ENCODE measurements at places on chromosomes 2 and 18.

DNA sequence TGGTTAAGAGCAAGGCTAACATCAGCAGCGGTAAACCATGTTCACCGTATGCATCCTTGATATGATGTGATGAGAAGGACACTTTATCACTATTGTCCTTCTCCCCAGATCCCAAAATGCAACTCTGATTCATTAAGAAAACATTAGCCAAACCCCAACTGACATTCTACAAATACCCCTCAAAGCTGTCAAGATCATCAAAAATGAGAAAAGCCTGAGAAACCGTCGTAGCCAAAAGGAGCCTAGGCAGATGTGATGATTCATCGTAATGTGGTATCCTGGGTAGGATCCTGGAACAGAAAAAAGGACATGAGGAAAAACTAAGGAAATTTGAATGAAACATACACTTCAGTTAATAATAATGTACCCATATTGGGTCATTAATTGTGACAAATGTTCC lies 67.3 kb upstream of the ST6GAL2 start:
- no peak for DNase-seq

DNA sequence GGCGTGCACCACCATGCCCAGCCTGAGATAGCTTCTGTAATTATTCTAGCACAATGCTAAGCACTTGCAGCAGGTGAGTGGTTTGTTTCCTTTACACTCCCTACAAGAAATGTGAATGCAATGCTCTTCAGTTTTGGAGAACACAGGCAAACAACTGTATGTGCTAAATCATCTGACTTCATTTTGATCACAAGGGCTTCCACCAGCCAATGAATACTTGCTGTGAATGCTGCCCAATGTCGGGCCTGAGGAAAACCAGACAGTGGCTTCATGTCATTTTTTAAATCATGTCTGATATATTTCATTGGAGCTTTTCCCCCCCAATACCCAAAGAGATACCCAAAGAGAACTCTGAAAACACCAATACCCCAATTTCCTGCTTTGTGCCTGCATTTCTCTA lies 155.6 kb upstream of the XPO1 start:
- DNase-seq: no peak

DNA sequence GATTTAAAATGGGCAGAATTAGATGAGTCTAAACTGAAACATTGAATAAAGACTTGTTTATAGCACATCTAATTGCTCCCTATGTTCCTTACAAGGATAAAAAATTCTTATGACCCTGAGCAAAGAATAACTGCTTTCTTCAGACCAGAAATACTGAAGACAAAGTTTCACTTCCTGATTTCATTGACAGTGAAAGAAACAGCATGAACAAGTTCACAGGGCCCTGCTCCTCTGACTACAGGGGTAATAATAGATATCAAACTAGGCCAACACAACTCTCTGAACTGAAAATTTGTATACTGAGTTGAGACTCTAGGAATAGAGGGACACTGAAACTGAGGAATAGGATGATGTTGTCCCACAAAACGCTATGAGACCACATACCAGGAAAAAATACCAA lies 1383.3 kb upstream of the CDH2 start:
- DNase-seq: no peak

- no peak for DNase-seq
These were observed 116.3 kb downstream of the GALNT1 start for GRCh38 chr18:35697869-35698268.

GRCh38 chr2:86011449-86011941 lies 94.2 kb downstream of the POLR1A start:
- no peak for DNase-seq

DNA sequence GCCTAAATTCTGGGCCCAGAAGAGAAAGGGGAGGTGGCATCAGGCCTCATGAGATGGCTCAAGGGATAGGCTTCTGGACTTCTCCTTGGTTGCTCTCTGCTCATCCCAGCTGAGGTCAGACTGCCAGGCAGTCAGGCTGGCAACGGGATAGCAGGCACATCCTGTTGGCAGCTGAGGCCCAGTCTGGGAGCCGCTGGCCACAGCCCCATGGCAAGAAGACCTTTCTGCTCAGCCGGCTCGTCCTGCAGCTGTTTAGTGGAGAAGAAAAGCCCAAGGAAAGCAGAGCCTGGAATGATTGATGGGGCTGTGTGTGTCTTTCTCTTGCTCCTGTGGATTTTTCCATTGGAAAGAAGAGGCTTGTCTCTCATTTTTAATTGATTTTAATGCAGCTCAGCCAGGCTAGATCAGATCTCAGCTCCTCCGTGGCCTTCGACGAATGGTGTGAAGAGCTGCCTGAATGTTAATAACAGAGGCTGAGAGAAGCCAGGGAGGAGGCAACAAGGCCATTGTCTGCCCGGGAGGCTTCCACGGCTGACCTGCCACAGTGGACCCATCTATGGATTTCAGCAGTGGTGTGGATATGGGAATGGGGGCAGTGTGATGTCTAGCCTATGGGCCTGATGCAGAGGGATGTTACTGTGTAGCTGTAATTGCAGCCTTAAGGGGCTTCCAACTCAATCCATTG lies 99.5 kb downstream of the HS1BP3 start:
- no peak for DNase-seq

DNA sequence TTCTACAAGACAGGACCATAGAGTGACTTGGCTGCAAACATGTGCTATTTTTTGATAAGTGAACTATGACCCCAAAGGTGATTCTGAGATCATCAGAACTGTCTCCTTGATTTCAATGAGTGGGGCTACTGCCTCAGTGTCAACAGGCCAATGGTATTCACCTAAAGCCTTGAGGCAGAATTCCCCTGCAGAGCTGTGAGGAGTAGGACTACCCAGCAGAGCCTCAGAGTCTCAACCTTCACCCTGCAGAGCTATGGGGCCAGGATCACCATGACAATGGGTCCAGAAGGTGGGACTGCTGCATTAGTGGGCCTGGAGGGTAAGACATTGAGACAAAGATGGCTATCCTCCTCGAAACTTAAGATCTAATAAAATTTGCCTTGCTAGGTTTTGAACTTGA lies 1668.2 kb upstream of the SLC39A10 start:
- no peak for DNase-seq

GRCh38 chr2:57278451-57278850 lies 768.2 kb upstream of the VRK2 start:
- no peak for DNase-seq

GRCh38 chr2:109615637-109616144 lies 1.5 kb downstream of the SOWAHC start:
- DNase-seq: no peak

GRCh38 chr2:219731173-219731572 lies 103.7 kb downstream of the SLC4A3 start:
- no peak for DNase-seq

DNA sequence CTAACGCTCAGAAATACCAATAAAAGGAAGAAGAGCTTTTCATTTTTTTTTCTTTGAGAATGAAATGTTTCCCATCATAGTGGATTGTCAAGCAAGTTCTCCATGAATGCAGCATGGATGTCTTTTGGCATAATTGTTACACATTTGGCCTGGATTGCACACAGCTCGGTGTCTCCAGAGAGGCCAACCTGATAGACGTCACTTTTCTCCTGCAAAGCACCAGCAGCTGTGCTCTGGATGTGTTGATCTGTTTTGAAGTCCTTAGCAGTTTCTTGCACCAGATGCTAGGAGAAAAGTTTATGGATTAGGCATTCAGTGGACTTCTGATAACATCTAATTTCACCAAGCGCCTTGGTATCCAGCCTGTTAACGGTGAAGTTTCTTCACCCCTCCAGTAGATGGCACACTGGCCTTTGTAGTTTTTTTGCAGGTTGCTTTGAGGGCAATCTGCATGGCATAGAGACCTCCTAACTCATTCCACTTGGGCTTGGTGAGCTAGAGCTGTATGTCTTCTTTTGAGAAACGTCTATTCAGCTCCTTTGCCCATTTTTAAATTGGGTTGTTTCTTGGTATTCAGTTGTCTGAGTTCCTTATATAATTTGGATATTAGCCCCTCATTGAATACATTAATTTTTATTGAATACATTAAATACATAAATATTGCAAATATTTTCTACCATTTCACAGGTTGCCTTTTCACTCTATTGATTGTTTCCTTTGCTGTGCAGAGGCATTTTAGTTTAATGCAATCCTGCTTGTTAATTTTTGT lies 59.7 kb downstream of the PTH2R start:
- no peak for DNase-seq

DNA sequence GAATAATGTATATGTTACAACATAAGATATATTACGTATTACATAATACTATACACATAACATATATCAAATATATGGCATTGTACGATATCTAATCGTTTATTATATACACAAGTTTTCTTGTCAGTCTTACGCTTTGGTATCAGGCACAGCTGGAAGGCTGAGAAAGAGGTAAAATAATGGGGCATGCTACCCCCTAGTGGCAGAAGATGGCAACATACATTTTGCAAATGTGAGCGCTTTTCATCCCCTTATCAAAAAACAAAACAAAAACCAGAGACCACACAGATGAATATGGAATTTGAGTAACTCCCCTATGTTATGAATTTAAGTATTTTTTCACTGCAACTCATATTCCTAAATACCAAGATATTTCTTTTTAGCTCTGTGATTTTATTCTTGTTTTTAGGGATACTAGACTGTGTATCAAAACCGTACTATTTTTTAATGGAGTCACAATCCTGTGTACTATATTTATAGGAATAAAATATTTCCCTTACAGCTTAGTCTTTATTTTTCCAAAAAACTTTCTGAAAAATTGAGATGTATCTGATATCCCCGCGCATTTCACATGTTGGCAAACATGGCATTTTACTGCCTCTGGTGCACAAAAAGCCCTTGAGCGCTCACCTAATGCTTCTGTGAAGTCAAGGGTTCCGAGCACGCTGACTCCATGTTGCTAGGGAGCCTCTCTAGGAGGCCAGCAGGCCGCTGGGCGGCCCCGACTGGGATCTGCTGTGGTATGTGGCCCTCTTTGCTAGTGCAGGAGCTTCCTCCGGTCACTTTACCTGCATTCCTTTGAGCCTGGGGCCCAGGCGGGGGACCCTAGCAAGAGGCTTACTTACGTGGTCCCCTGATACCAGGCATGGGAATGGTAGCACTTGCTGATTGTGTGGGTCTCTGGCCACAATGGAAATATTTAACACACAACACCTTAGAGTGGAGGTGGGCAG lies 62.5 kb downstream of the SLC4A3 start:
- peak; percentile 62 for DNase-seq

DNA sequence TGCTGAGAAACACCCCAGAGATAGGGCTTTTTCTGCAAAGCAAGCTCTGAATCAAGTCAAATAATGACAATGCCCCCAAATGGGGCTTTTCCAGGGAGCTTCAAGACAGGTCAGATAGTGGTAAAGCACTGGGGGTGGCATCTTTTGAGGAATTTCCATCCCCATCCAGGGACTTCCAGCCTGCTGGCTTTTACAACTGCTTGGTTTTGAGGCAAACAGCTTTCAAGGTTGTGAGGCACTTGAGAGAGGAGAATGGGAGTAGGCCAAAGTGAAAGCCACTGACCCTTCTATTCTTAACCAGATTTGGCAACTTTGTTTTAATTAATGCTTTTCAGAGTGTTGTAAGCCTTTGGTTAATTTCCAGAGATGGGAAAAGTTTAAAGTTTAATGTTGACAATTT lies 762.0 kb upstream of the POU3F3 start:
- no peak for DNase-seq

DNA sequence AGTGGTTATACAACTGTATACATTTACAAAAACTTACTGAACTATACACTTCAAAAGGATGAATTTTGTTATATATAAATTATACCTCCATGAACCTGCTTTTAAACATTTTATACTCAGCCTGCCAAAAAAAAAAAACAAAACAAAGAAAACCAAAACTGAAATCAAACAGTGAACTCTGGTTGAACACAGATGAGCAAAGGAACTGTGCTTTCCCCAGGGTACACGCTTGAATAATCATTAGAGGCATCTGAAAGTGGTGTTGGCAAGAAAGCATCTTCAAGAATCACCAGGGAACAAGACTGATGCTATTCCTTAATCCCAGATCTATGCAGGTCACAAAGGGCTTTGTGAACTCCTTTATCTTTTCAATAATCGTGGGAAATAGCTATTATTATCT lies 77.0 kb upstream of the LYPD1 start:
- DNase-seq: no peak

DNA sequence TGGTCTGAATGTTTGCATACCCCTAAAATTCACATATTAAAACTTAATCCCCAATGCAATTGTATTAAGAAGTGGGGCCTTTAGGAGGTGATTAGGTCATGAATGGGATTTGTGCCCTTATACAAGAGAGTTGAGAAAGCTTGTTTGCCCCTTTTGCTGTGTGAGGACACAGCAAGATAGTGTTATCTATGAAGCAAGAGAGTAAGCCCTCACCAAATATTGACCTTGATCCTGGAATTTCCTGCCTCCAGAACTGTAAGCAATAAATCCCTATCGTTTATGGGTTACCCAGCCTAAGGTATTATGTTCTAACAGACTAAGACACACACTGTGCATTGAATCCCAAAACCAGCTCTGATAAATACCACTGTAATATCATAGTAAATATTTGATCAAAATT lies 32.2 kb downstream of the NR4A2 start:
- DNase-seq: no peak

- DNase-seq: no peak
These were observed 38.4 kb downstream of the PAX8 start for GRCh38 chr2:113240150-113240914.

- no peak for DNase-seq
These were observed 227.8 kb downstream of the BCL2 start for GRCh38 chr18:63091671-63092364.

DNA sequence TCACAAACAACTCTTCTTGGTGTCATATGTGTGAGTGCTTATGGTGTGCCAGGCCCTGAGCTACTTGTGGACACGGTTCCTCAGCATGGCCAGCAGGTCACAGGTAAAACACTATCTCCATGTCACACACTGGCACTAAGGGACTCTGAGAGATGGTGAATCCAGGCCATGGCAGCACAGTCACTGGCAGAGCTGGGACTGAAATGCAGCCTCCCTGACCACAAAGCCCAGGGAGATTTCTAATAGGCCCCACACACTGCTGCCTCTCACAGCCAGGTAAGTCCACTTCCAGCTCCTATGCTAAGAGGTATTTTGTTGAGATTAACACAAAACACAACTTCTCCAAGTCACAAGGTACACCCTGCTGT lies 92.0 kb downstream of the ACTR2 start:
- no peak for DNase-seq

- DNase-seq: no peak
These were observed 51.0 kb downstream of the FAM168B start for GRCh38 chr2:131042148-131042775.

- no peak for DNase-seq
These were observed 43.6 kb downstream of the VPS54 start for GRCh38 chr2:63975437-63976124.

- no peak for DNase-seq
These were observed 843.6 kb downstream of the SUCLG1 start for GRCh38 chr2:83615511-83615910.
